NCI-H1417 treated with DMSO at 0.1 percent for 48 hours (cell line): ENCODE measurements at places on chromosomes 12 and 14.

GRCh38 chr12:116924558-116925453 is 14.1 kb downstream of the FBXW8 start:
- DNase-seq, result no peak

DNA sequence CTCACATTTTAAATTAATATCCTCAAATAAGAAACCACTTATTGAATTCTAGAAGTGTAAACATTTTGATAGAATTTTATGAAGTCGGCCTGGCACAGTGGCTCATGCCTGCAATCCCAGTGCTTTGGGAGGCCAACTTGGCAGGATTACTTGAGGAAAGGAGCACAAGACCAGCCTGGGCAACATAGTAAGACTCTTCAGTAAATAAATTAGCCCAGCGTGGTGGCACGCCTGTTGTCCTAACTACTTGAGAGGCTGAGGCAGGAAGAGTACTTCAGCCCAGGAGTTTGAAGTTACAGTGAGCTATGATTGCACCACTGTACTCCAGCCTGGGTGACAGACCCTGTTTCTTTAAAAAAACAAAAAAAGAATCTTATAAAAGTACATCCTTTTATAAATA is 8.9 kb upstream of the ZNF410 start:
- DNase-seq, result no peak

DNA sequence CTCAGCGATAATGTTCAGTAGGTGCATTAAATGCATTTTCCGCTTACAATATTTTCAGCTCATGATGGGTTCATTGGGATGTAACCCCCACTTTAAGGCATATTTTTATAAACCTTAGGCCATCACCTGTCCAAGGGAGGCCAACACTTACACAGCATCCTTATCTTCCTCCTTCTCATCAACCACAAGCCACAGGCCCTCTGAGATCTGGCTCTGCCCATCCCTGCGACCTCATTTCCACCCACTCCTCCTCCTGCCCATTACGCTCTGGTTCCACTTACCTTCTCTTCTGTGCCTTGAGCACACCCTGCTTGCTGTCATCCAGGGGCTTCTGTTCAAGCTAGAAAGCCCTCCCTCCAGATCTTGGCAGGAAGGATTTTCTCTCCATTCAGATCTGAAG is 93.2 kb downstream of the EGLN3 start:
- DNase-seq, result no peak

DNA sequence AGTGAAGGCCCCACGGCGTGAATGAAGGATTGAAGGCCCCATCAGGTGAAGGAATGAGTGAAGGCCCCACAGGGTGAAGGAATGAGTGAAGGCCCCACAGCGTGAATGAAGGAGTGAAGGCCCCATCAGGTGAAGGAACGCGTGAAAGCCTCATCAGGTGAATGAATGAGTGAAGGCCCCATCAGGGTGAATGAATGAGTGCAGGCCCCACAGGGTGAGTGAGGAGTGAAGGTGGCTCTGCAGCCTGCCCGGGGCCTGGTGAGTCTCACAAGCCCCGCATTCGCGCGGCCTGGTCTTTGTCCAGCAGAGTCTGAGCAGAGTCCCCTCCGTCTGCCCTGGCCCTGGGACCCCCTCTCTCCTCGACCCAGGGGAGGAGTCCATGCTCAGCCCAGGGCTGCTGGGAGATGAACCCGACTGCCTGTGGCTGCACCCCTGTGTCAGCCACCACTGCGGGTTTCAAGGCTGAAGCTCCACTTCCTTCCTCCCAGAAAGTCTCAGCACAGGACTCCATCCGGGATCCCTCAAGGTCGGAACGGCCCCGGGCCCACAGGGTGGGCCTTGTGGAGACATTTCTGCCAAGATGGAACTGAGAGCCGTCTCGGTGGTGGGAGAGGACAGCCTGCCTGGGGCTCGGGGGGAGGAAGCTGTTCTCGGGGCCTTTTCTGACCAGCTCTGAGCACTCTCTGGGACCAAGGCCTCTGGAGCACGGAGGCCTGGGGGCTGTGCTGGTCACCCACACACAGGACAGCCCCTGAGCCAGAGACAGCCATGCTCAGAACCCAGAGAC is 37.4 kb upstream of the TMEM179 start:
- no peak for DNase-seq

DNA sequence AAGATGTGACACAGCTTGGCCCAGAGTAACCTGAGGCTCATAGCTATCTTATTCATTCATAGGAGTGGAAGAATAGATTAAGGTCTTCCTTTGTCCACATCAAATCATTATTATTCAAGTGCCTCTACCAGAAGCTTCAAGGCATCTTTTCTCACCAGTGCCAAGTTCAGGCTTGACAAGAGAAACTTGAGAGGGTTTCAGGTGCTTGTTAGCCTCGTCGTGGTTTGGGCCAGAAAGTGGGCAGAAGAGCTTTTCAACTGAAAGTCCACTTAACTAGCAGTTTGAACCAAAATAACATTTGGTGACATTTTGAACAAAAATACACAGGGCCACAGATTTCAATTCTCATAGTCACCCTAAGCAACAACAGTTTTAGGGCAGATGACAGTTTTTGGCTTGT is 1184.2 kb downstream of the FLRT2 start:
- no peak for DNase-seq

- DNase-seq, result no peak
These were observed 9.6 kb downstream of the GSG1 start for GRCh38 chr12:13093848-13094220.

DNA sequence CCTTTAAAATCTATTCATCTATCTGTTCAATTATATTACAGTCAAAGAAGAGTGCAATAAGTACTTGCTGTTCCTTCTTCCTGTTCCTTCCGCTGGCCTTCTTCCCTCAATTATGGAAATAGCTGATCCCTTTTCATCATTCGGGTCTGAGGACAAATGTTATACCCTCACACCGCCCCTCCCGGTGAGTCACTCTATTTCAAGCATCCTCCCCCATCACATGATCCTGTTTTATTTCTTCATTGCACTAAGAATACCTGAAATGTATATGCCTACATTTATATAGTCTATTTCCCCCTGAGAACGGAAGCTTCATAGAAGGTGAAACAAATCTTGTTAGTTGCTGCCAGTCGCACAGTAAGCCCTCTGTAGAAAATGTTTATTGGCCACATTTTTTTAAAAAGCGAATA is 2.5 kb downstream of the SLC38A1 start:
- no peak for DNase-seq

GRCh38 chr14:88496414-88496813 is 58.4 kb downstream of the PTPN21 start:
- DNase-seq, result no peak

GRCh38 chr14:75476274-75476995 is 45.8 kb upstream of the BATF start:
- DNase-seq, result peak; percentile 42

GRCh38 chr12:127716166-127716565 is 550.8 kb upstream of the TMEM132C start:
- no peak for DNase-seq

GRCh38 chr12:53378724-53379388 is 1.1 kb upstream of the SP1 start:
- DNase-seq, result no peak

GRCh38 chr12:112126000-112126438 is 659 bp downstream of the TRAFD1 start:
- DNase-seq, result no peak

DNA sequence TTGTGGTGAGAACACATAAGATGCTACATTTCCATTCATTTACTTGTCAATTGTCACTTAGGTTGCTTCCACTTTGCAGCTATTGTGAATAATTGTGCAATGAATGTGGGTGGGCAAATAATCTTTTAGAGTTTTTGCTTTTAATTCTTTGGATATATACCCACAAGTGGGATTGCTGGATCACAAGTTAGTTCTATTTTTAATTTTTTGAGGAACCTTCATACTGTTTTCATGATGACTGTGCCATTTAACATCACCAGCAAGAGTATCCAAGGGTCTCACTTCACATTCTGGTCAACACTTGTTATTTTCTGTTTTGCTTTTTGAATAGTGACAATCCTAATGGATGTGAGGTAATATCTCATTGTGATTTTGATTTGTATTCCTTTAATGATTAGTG is 10.5 kb downstream of the CLEC6A start:
- no peak for DNase-seq

DNA sequence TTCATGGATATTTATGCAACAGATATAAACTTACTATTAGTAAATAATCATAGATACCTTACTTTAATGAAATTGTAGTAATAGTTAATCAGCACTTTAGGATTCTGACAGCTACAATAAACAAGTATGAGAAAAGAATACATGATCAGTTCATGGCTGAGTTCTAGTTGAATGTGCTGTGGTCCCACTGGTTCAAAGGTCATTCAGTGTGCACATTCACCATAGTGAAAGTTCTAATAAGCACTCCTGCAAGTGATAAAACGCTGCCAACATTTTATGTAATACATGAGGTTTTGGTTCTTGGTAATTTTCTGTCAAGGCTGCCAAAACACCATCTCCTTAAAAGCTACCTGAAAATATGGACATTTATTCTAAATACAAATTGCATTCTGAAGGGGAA is 92.6 kb downstream of the NUMB start:
- no peak for DNase-seq

GRCh38 chr12:86137936-86138335 is 118.3 kb downstream of the MGAT4C start:
- no peak for DNase-seq

DNA sequence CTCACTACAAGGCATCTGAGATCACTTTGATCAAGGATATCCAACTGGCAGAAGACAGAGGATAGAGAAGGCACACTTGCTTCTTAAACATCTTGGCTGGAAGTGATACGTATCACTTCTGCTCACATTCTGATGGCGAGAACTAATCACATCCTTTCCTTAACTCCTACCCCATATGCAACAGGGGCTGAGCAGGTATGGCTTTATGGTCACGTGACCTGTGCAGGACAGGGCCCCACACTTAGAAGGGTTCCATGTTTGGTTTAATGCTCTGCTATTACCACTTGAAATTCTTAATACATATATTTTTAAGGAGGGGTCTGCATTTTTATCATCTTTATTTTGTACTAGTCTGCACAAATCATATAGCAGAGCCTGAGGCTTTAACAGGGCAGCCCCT is 177.3 kb downstream of the SLC15A5 start:
- no peak for DNase-seq

- no peak for DNase-seq
These were observed 78.4 kb upstream of the FUT8 start for GRCh38 chr14:65333943-65334687.

- no peak for DNase-seq
These were observed 47.8 kb upstream of the KIF21A start for GRCh38 chr12:39490500-39491282.

GRCh38 chr14:21384494-21384851 is 654 bp upstream of the SUPT16H start:
- no peak for DNase-seq

- DNase-seq, result no peak
These were observed 15.1 kb downstream of the CALCOCO1 start for GRCh38 chr12:53712059-53712643.
